K562 (cell line): ENCODE measurements at places on chromosomes 1 and 21. TPM values are rescaled to one million over a fixed set of nuclear protein-coding genes. Genes with fewer than 3 reads are reported as not detected.

- H3K4me1 ChIP-seq, result no peaks in the 10 kb centered on the region
- no peaks in the 10 kb centered on the region for H3K27me3 ChIP-seq
- H3K36me3 ChIP-seq, result no peaks in the 10 kb centered on the region
- no peak overlapping the region for H3K4me3 ChIP-seq
- no peak for DNase-seq
Measured at GRCh38 chr1:195663549-195664280, 944.5 kb downstream of the KCNT2 start.

GRCh38 chr1:205371871-205372660, 15.3 kb upstream of the KLHDC8A start:
- peaks cover 2% of the 10 kb centered on the region; the same call in 1 of the 3 replicates for H3K4me1 ChIP-seq
- H3K4me3 ChIP-seq, result no peak overlapping the region

DNA sequence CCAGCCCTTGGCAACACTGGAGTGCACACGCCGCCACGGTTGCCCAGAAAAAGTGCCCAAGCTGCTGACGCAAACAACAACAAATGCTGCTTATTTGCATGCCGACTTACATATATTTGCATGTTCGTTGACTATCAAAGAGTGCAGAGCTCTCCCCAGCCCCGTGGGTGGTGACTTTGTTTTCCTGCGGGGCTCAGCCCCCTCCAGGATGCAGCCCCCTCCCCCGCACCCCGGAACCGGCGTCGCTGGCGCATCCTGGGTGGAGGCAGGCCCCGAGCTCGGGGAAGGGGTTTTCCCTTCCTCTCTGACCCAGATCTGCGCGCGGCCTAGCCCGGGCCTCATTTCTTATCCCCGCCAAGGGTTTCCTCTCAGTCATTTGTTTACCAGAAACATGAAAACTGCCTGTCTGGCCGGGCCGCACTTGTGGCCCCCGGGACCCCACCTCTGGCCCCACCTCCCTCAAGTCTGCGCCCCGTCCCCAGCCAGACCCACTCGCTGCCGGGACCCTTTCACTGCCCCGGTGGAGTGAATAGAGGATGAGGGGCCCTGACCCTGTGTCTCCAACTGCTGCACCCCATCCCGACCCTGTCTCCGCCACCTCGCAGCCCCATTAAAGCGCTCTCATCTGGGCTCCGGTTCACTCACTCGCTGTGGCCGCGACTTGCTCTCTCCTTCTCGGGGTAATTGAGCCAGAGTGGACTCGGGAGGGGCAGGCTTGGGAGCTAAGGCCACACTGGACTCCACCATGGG, 5.5 kb downstream of the TNFRSF25 start:
- peaks cover 76% of the 10 kb centered on the region for H3K27me3 ChIP-seq
- H3K4me1 ChIP-seq, result no peaks in the 10 kb centered on the region
- H3K36me3 ChIP-seq, result no peaks in the 10 kb centered on the region
- H3K27ac ChIP-seq, result no peak overlapping the region
- DNase-seq, result peak; percentile 15

Gene TNFRSF4
- total RNA-seq, result 0.44 and 0.47 TPM in 2 replicates

Gene ANGPTL3
- not detected in 2 replicates for total RNA-seq

GRCh38 chr1:214791961-214792360, 189.0 kb downstream of the CENPF start:
- H3K27me3 ChIP-seq, result no peaks in the 10 kb centered on the region
- H3K4me1 ChIP-seq, result no peaks in the 10 kb centered on the region
- no peak overlapping the region for H3K27ac ChIP-seq
- DNase-seq, result no peak

Gene ANKRD45
- total RNA-seq, result 0.11 TPM in 1 of 2 replicates, not detected in the other

Gene FAM177B
- not detected in 2 replicates for total RNA-seq

Gene KIAA1614
- 0.16 and 0.36 TPM in 2 replicates for total RNA-seq

DNA sequence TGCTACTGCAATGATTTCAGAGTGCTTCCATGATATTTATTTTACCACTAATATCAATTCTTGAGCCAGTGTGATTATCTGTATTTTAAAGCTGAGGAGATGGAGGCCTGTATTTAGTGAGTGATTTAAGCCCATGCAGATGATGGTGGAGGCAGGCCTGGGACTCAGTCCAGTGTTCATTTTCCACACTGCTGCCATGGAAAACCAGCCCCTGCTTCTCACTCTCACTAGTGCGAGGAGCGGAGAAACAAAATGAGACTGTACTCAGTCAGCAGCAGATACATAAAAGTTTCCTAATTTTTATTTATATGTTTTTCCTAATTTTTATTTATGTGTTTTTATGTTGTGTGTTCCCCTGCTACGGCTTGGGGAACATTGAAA, 32.8 kb downstream of the LRRC8B start:
- H3K27ac ChIP-seq, result no peak overlapping the region
- H3K4me1 ChIP-seq, result no peaks in the 10 kb centered on the region; the same call in 1 of the 2 replicates
- H3K4me3 ChIP-seq, result no peak overlapping the region

Gene PDE4B
- 0.07 and 0.09 TPM in 2 replicates for total RNA-seq

- H3K4me3 ChIP-seq, result no peak within 1 kb of the TSS
- peak; percentile 28 for DNase-seq
- H3K4me1 ChIP-seq, result peaks cover 5% of the 10 kb centered on the region; the same call in 1 of the 2 replicates
- H3K36me3 ChIP-seq, result no peaks in the 10 kb centered on the region
- H3K27ac ChIP-seq, result no peak within 1 kb of the TSS
Measured at GRCh38 chr1:168280296-168280927, at the start of gene TBX19. TSS of gene TBX19 (plus strand) at chr1:168280877. CDS start at chr1:168281091, 214 bp downstream.

DNA sequence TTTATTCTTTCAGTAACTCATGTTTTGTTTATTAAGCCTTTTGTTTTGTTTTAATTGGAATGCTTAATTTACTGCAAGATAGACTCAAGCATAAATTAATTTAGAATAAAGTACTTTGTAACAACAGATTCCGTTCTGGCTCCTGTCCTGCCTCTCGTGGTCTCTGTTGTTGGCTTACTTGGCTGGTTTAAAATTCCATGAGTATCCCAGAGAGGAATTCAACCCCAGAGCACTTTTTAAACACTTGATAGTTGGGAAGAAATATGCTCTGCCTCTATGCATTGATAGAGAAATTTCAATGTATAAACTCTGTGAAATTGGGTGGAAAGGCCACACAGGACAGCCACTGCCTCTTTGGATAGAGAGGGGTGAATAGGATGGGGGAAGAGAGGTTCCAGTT, 89.7 kb downstream of the ATP5PO start:
- H3K27ac ChIP-seq, result no peak overlapping the region
- H3K27me3 ChIP-seq, result peaks cover 20% of the 10 kb centered on the region
- H3K4me3 ChIP-seq, result no peak overlapping the region
- H3K36me3 ChIP-seq, result no peaks in the 10 kb centered on the region
- no peaks in the 10 kb centered on the region for H3K4me1 ChIP-seq

GRCh38 chr1:40794974-40795715, 11.6 kb downstream of the KCNQ4 start:
- no peak overlapping the region for H3K4me3 ChIP-seq
- H3K27ac ChIP-seq, result no peak overlapping the region
- no peak for DNase-seq
- H3K27me3 ChIP-seq, result no peaks in the 10 kb centered on the region

Gene SLC1A7
- total RNA-seq, result not detected in 2 replicates

- H3K4me3 ChIP-seq, result no peak overlapping the region
- no peak for DNase-seq
- no peaks in the 10 kb centered on the region for H3K4me1 ChIP-seq
- H3K27me3 ChIP-seq, result no peaks in the 10 kb centered on the region
Measured at GRCh38 chr1:114927401-114927800, 72.7 kb downstream of the SYCP1 start.

Gene ACTL8
- 2.1 and 2.7 TPM in 2 replicates for total RNA-seq

Gene ZNF593OS
- total RNA-seq, result not detected in 2 replicates

GRCh38 chr1:18294437-18295176, 186.1 kb upstream of the KLHDC7A start:
- no peak overlapping the region for H3K4me3 ChIP-seq
- H3K36me3 ChIP-seq, result no peaks in the 10 kb centered on the region
- 0 out of 2 replicates have a peak, but pooled peaks cover 3% of the 10 kb centered on the region for H3K4me1 ChIP-seq
- DNase-seq, result no peak

Gene GBP5
- total RNA-seq, result 0.29 and 0.40 TPM in 2 replicates

GRCh38 chr1:150981177-150981804, 801 bp upstream of the ANXA9 start:
- H3K36me3 ChIP-seq, result no peaks in the 10 kb centered on the region
- peaks cover 42% of the 10 kb centered on the region for H3K4me1 ChIP-seq
- no peaks in the 10 kb centered on the region for H3K27me3 ChIP-seq
- no peak overlapping the region for H3K4me3 ChIP-seq
- H3K27ac ChIP-seq, result no peak overlapping the region

DNA sequence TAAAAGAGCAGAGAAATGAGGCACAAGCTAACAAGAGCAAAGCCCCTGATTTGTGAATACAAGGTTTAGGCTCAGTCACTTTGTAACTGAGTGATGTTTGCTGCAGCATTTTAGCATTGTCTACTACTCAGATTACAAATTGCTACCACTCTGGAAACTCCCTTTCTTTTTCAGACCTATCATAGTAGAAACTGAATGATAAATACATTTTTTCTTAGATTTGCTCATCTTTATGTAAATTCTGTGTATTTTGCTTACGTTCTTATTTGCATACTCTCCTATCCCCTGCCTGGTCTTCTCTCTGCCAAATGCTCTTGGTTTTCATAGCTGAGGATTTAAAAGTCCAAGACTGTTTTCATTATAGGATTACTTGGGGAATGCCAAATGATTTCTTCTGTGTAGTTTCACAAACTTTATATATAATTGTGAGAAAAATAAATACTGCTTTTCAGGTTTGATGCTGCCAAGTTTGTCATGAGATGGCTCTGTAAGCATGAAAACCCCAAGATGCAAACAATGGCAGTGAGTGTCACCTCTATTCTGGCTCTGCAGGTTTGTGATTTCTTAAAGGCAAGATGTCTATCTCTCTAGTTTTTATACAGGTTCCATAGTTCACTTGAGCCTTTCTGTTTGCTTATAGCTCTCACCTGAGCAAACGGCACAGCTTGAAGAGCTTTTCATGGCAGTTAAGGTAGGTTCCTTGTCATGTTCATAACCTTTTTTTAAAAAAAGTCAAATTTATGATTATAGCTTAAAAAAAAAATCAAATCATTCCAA, 24.7 kb downstream of the ZYG11A start:
- no peak overlapping the region for H3K27ac ChIP-seq
- DNase-seq, result no peak

- H3K4me3 ChIP-seq, result no peak overlapping the region
- DNase-seq, result no peak
- H3K27ac ChIP-seq, result no peak overlapping the region
- H3K36me3 ChIP-seq, result no peaks in the 10 kb centered on the region
- H3K27me3 ChIP-seq, result no peaks in the 10 kb centered on the region; the same call in 1 of the 2 replicates
Measured at GRCh38 chr1:34155860-34156259, 9.2 kb downstream of the CSMD2 start.

GRCh38 chr1:48200166-48200900, 22.2 kb upstream of the SLC5A9 start:
- DNase-seq, result no peak
- H3K4me3 ChIP-seq, result no peak overlapping the region
- H3K27ac ChIP-seq, result no peak overlapping the region
- no peaks in the 10 kb centered on the region for H3K4me1 ChIP-seq

- no peaks in the 10 kb centered on the region for H3K36me3 ChIP-seq
- H3K4me1 ChIP-seq, result peaks cover 42% of the 10 kb centered on the region
- peak overlapping the region; percentile 74 for H3K4me3 ChIP-seq
- no peaks in the 10 kb centered on the region for H3K27me3 ChIP-seq
Measured at GRCh38 chr1:161725908-161726472, 4.6 kb downstream of the FCRLB start.

GRCh38 chr1:71041806-71042205, 5.8 kb downstream of the PTGER3 start:
- H3K27ac ChIP-seq, result peak overlapping the region; percentile 29; the same call in 2 of the 3 replicates
- peaks cover 45% of the 10 kb centered on the region for H3K36me3 ChIP-seq
- H3K4me1 ChIP-seq, result peaks cover 41% of the 10 kb centered on the region
- no peak overlapping the region for H3K4me3 ChIP-seq

GRCh38 chr1:216073793-216074595, 349.3 kb downstream of the USH2A start:
- H3K27me3 ChIP-seq, result no peaks in the 10 kb centered on the region
- no peak overlapping the region for H3K27ac ChIP-seq
- no peak overlapping the region for H3K4me3 ChIP-seq
- H3K4me1 ChIP-seq, result no peaks in the 10 kb centered on the region
- H3K36me3 ChIP-seq, result no peaks in the 10 kb centered on the region
- no peak for DNase-seq

Gene COL6A1
- total RNA-seq, result 1.2 and 1.3 TPM in 2 replicates

DNA sequence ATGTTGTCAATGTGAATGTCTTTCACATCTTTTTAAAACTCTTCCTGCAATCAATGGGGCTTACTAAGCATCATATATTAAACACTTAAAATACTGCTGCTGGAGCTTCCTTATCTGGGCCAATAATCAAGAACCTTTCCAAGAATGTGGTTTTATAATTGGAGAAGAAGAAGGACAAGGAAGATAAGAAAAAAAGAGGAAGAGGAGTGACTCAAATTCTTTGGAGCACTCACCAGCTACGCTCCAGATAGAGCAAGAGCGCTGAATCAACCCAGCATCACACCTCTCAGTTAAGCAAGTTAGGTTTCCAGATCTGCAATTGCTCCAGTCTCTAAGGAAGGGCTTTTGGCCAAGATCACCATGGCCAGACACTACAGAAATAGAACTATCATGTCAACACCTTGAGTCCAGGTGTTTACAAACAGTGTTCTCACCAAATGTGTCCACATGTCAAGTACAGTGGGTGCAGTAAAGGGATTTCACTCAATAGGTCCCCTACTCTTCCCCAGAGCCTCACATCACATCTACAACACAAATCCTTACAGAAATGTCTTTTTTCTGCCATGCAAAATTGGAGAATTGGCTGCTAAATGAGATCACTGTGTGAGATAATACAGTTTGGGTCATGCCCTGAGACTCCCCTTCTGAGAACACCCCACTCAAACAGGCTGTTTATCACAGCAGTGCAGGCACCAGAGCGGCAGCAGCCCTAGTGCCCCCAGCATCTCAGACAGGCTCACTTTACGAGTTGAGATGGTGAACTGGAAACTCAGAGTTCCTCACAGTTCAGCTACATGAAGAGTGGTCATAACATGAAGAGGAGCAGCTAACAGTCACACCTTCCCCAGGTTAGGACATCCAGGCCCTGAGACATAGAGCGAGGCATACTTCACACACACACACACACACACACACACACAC, 1.7 kb upstream of the SPRR2B start:
- peaks cover 5% of the 10 kb centered on the region for H3K4me1 ChIP-seq
- H3K4me3 ChIP-seq, result no peak overlapping the region
- peak; percentile 5 for DNase-seq
- peak overlapping the region; percentile 34; the same call in 2 of the 3 replicates for H3K27ac ChIP-seq

DNA sequence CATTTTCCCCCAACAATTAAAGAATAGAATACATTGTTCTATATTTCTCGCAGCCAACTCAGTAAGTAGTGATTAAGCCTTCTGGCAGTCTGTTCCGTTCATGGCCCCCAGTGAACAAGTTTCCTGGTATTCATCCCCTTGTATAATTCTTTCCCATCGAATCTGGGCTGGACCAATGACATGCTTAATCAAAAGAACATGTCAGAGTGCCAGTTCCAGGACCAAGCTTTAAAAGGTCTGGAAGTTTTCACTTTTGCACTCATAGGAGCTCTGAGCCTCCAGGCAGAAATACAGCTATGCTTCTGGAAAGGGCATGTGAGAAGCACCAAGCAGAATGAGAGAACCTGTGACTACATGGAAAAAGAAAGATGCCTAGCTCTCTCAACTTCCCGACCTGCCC, 22.5 kb upstream of the DPYD start:
- H3K27me3 ChIP-seq, result no peaks in the 10 kb centered on the region
- no peak overlapping the region for H3K27ac ChIP-seq
- no peak for DNase-seq
- no peaks in the 10 kb centered on the region for H3K36me3 ChIP-seq
